Stimulated activated CD4-positive, alpha-beta T cell treated with anti-CD3 and anti-CD28 coated beads, Interleukin-4, amount 100 ng/mL, for 1 hour (primary cell): ENCODE measurements at places on chromosomes 12 and 14.

GRCh38 chr14:75711105-75711795 is 50.2 kb downstream of the TTLL5 start:
- DNase-seq: no peak

DNA sequence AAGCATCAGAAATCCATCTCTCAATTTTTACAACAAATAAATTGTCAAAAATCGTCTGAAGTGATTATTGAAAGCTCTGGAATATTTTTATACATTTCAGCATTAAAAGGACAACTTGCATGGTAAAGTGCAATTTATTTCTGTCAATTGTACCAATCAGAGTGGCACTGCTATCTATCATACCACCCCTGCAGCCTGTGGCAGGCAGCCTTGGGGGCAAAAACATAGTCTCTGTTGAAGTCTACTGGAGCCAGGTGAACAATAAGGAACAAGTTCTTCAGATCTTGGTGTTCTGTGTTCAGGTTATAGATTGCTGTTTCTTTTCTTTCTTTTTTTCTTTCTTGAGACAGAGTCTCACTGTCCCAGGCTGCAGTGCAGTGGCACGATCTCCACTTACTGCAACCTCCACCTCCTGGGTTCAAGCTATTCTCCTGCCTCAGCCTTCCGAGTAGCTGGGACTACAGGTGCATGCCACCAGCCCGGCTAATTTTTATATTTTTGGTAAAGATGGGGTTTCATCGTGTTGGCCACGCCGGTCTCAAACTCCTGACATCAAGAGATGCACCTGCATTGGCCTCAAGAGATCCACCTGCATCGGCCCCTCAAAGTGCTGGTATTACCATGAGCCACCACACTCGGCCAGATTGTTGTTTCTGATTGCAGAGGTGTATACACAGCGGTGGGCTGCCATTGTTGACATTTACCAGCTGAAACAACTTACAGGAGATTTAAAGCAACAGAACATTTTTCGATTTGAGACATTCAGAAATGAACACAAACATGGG is 629.6 kb downstream of the SLC16A7 start:
- DNase-seq: no peak

DNA sequence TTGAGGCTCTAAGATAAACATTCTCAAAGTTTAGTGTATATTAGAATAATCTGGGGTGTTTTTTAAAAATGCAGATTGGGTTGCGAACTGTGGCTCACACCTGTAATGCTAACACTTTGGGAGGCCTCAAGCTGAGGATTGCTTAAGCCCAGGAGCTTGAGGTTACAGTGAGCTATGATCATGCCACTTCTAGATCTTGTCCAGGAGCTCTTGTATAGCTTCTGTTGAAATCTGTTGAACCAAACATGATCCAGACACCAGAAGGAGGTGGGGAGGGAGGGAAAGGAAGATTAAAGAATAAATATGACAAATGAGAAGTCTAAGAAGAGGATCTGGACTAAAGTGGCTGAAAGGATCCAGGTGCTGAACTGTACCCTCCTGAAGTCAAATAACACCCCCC is 14.4 kb downstream of the PDE1B start:
- DNase-seq: no peak

DNA sequence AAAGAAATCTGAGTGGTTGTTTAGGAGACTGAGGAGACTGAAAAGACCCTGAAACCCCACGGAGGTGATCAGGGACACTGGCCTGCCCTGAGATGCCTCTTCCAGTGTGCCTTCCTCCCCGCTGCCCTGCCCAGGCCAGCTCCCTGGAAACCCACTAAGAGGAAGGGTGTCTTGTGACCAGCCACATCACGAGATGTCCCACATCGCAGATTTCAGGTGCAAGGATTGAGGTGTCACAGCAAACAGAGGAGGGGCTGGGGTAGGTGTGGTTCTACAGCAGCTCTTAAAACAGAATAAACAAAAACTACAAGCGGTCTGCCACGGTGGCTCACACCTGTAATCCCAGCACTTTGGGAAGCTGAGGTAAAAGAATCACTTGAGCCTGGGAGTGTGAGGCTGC is 184.3 kb upstream of the C14orf180 start:
- DNase-seq: no peak

- DNase-seq: no peak
Measured at GRCh38 chr14:77562681-77563080, 53.8 kb downstream of the SPTLC2 start.

GRCh38 chr14:104678346-104678745 is 11.1 kb upstream of the INF2 start:
- DNase-seq: no peak

GRCh38 chr12:94614288-94614721 is 36.1 kb downstream of the TMCC3 start:
- DNase-seq: no peak

GRCh38 chr12:69653703-69654102 is 43.0 kb upstream of the LRRC10 start:
- no peak for DNase-seq

- no peak for DNase-seq
Measured at GRCh38 chr12:94769047-94769420, 118.7 kb upstream of the TMCC3 start.

- no peak for DNase-seq
Measured at GRCh38 chr12:107032266-107032665, 45.3 kb upstream of the MTERF2 start.

DNA sequence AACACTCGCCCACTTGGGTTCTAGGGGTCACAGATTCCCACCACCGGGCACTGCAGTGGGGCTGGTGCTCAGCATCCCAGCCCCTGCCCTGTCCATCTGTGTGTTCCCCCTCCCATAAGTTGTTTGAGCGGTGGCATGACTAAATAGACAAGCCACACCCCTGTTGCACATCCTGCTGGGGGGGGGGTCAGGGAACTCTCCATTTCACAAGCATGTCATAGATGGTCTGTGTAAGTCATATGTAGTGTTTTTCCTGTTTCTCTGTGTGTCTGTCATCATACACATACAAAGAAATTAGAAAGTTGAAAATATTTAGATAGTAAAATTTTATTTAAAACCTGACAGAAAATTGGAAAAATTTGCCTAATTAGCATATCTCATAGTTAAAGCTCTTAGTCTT is 270.2 kb downstream of the IPO8 start:
- DNase-seq: no peak

DNA sequence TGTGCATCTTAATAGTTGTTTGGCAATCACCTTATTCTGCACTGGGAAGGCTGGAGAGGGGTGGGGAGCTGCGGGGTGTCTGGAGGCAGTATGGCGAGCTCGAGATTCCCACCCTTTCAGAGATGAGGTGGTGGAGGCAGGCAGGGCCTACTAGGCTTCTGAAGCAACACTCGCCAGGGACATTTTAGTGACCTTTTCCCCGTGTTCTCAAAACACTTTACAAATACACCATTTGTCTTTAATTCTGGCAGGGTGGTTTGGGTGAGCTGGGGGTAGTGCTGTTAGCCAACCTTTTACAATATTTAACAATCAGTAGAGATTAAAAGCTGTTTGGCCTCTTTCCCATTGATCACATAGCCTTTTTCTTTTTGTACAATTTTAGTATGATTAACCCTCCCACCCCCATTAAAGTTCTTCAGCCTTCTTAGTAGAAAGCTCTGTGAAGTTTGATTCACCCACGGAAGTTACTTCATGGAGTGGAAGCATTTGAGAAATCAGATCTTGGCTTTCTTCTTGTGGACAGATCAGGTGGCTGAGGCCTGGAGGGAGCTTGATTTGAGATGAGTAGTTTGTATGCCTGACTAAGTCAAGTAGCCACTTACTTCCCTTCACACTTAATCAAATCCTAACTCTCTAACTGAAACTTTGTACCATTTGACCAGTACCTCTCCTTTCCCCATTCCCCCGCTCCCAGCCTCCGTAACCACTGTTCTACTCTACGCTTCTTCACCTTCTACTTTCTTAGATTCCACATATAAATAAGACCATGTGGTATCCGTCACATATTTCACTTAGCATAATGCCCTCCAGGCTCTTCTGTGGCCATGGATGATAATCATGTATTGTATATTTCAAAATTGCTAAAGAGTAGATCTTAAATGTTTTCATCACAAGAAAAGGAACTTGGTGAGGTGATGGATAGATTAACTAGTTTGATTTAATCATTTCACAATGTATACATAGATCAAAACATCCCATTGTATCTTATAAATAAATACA is 41.0 kb downstream of the TRAF3 start:
- DNase-seq: no peak

- no peak for DNase-seq
Measured at GRCh38 chr12:105892362-105892910, 246.3 kb downstream of the NUAK1 start.

- no peak for DNase-seq
Measured at GRCh38 chr12:45969084-45969483, 21.3 kb downstream of the SCAF11 start.

DNA sequence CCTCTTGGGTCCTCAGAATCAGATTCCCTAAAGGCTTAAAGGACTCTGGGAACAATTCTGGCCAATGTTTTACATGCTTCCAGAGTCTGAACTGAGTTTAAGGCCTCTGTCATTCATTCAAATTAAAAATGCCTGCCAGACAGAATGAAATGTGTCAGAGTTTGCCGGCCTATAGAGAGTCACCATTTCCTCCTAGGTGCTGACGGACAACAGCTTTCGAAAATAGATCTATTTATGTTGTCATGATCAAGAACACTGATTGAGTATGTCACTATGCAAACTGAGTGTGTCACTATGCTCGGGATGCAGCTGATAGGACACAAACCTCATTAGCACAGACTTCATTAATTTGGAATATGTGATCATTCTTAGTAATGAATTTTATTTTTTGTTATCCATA is 151.4 kb upstream of the TMCC3 start:
- DNase-seq: no peak

DNA sequence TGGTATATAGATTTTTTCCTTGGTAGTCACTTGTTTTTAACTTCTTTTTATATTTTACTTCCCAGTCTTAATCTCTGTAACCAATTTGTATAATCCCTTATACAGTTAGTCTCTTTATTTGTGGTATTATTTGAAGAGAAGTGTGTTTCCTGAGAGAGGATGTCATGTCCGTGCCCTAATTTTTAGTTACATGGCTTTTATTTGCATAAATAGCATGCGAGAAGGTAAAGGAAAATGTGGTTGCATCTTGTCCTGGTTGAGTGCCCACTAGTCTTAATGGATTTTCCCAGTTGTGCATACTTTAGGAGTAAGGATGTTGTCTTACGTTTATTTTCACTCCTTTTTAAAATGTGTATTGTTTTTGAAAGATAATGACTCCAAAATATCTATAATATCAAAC is 27.5 kb downstream of the RAP1B start:
- no peak for DNase-seq

DNA sequence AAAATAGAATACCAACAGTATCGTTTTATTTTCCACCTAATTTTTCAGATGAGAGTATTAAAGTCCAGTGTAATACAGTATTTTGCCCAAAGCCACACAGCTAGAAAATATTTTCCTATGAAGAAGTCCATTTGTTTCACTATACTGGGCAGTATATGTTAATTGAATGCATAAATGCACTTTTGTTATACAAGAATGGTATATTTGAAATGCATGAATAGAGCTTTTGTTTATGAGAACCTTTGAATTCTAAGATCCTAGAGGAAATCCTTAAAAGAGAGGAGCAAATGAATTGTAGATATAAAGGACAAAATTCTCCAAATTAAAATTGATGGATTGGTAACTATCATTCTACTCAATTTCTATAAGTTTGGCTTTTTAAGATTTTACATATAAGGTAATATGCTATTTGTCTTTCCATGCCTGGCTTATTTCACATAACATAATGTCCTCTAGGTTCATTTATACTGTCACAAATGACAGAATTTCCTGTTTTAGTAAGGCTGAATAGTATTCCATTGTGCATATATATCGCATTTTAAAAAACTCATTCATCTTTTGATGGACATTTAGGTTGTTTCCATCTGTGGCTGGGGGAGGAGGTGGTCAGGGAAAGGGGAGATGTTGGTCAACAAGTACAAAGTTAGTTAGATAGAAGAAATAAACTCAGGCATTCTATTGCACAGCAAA is 136.6 kb upstream of the DCN start:
- DNase-seq: no peak

DNA sequence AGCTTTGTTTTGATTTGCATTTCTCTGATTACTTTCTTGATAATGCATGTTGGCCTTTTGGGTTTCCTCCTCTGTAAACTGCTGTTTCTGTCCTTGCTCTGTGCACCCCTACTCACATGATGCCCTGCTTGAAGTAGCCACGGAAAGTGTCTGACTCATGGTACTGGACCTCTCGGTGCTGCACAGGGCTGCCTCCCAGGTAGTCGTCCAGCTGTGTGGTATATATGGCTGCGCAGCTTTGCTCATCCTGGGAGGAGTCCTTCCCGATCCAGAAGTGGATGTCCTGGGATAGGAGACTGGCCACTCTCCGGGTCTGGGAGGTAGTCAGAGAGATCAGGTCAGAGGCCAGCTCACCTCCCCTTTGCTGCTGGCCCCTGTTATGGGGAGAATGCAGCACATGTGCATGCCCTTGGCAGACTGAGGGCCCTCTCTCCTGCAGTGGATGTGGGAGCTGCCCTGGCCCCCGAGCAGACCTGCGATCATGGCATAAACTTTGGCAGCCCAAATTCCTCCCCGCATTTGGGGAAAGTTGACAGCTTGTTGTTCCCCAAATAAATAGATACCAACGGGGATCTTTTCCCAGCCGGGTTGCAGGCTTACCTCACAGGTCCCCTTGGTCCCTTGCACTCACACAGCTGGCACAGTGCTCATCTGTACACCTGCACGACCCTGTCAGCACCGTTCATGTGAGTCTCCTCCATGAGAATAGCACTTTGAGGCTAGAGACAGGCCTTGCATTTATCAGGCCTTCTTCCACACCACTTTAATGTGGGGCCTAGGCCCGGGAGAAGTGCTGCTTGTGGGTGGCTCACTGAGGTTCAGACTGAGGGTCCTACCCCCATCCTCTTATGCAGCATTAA is 5.2 kb downstream of the AVIL start:
- no peak for DNase-seq

DNA sequence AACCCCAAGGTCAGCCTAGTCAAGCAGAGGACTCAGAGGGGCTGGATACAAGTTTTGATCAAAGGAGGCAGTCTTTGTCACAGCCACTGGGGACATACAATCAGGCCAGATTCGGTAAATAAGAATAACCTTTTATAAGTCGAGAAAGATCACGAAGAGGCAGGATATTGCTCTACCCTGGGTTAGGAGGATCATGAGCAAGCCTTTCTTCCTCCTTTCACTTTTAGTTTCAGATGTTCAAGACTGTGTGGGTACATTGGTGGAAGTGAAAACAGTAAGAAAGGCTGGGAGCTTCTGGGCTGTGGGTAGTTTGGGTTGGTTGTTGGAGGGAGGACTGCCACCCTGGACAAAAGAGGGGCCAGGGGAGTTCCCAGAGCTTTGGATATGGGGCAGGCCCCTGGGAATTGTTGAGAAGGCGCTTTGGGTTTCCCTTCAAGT is 127.7 kb downstream of the SNAPC1 start:
- peak; percentile 11 for DNase-seq

DNA sequence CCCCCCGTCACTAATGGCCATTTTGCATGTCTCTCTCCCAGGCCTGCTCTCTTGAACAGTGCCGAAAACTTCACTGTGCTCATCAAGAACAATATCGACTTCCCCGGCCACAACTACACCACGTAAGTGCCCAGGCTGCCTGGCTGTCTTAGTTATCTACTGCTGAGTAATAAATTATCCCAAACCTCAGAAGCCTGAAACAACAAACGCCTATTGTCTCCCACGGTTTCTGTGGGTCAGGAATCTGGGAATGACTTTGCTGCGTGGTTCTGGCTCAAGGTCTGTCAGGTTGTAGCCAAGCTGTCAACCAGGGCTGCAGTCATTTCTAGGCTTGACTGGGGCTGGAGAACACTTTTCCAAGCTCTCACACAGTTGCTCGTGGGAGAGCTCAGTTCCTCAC is 32.6 kb downstream of the P2RX7 start:
- DNase-seq: no peak

GRCh38 chr14:90815822-90816662 is at the start of gene TTC7B:
TSS of gene TTC7B (minus strand) at chr14:90816430. CDS start at chr14:90816295, 135 bp downstream.
- peak; percentile 38 for DNase-seq
